ENCODE measurements at places on chromosomes 3 and 15.

DNA sequence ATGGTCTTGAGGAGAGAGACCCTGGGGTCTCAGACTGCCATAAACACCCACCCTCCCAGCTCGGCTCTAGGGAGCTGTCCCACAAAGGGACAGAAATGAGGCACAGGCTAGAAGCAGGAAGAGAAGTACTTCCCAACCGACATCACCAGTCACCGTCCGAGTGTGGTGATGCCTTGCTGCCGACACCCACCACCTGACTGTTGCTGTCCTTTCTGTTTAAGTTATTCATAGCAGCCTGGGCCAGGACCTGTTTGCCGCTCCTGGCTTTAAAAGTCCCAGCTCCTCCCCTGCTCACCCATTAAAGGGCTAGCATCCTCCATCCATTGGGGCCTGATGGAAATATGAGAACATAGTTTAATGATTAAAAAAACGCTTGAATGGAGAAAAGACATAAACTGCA lies 13.2 kb upstream of the SPG11 start:
- no peak for DNase-seq

DNA sequence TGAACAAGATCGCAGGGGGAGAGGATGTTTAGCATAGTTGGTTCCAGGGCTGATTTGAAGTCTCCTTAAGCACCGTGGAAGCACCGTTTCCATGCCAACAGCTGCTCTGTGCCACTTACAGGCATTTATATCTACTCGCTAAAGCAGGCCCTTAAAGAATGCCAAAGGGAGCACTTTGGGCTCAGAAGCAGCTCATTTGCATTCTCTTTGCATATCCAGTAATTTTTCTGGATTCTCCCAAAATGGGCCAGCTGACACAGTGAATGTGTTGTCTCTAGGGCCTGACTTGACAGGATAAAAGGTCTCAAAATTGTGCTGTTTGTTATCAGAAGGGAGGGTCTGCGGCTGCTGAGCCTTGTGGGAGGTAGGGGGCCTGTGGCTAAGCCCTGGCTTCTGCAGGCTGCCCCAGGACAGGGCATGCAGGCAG lies 138.6 kb downstream of the FBLN2 start:
- no peak for DNase-seq

DNA sequence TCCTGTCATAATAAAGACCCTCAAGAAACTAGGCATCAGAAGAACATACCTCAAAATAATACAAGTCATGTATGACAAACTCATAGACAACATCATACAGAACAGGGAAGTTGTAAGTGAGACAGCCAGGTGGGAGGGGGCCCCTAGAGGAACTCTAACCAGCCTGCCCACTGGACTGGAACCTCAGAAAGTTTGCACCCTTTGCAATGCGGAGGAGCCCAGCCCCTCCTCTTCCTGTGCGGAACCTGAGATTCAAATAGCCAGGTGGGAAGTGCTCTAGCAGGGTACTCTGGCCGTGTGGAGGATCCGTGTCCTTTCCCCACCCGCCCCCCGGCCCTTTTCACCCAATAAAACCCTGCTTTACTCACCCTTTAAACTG lies 387.0 kb upstream of the CBLB start:
- no peak for DNase-seq

GRCh38 chr3:39533226-39533625 lies 65.7 kb downstream of the MOBP start:
- no peak for DNase-seq

GRCh38 chr15:96307856-96308394 lies 22.6 kb upstream of the NR2F2 start:
- DNase-seq: no peak

- no peak for DNase-seq
Measured at GRCh38 chr3:87088993-87089841, 98.3 kb upstream of the VGLL3 start.

- DNase-seq: no peak
Measured at GRCh38 chr3:103873897-103874545, 1439.2 kb downstream of the ZPLD1 start.

- peak; percentile 44 for DNase-seq
Measured at GRCh38 chr3:72665701-72666446, 182.4 kb downstream of the SHQ1 start.

- no peak for DNase-seq
Measured at GRCh38 chr3:171566803-171567422, 106.7 kb upstream of the TNIK start.

GRCh38 chr15:67433495-67434099 lies 87.3 kb upstream of the C15orf61 start:
- DNase-seq: no peak

DNA sequence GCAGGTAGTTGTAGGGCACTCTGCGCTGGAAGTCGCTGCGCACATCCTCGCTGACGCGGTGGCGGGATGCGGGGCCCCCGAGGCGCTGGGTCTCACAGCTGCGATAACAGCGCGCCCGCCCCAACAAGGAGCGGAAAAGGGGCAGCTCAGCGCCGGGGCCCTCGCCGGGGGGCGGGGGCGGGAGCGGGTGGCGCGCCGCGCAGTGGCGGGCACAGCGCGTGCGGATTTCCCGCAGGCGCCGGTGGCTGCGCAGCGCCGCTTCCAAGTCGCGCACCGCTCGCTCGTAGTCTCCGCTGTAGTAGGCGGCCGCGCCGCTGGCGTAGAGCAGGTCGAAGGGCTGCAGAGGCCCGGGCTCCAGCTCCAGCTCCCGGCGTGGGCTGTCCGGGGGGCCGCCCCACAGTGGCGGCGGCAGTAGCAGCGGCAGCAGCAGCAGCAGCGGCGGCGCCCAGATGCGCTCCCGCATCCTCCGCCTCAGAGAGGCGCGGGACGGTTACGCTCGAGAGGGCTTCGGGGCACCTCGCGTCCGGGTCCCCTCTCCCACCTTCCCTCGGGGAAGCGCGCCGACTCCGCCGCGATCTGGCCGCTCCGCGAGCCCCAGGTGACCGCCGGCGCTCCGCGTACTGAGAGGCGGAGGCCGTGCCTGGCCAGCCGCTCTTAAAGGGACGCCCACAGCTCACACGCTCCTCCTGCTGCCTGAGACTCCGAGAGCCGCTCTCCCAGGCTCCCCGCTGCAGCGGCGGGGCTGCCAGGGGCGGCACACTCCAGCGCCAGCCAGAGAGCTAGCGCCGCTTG lies at the start of gene P3H2:
P3H2 (minus strand) TSS at position 629 of the 792 bp plus-strand sequence; CDS start at position 463, 166 bp downstream.
- no peak for DNase-seq

- no peak for DNase-seq
Measured at GRCh38 chr3:100697723-100698285, 11.5 kb upstream of the TFG start.

DNA sequence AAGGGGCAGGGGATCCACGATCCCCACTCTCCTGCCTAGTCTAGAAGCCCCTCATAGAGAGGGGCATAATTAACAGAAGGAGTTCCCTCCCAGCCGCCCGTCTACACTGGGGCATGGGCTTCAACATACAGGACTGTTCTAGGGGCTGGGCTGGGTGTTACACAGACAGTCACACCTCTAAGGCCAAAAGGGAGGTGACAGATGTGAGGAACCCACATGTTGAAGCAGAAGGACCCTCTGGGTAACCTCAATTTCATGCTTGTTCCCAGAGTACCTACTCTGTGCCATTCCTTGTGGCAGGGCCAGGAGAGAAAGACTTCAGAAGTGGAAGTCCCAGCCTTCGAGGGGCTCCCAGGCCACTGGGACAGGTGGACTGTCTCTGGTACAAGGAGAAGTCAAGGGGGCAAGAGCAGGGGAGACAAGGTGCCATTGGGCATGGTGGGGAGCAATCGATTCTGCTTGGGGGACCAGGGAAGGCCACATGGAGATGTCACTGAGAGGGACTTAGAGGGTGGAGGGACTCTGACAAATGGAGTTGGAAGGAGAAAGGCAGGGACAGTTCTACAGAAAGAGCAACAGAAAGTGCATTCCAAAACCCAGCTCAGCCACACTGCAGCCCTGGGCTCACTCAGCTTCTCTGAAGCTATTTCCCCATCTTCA lies 71.3 kb downstream of the CPN2 start:
- DNase-seq: no peak

GRCh38 chr15:75161106-75161916 lies 40.4 kb upstream of the C15orf39 start:
- no peak for DNase-seq

- DNase-seq: no peak
Measured at GRCh38 chr3:127072971-127073783, 90.3 kb downstream of the PLXNA1 start.

GRCh38 chr15:39960411-39960810 lies 26.5 kb downstream of the EIF2AK4 start:
- DNase-seq: no peak

GRCh38 chr15:51884517-51885236 lies 55.2 kb downstream of the TMOD3 start:
- DNase-seq: no peak

GRCh38 chr3:189744235-189744634 lies 113.0 kb downstream of the TP63 start:
- no peak for DNase-seq

GRCh38 chr15:101470548-101471239 lies 18.8 kb downstream of the PCSK6 start:
- no peak for DNase-seq

- no peak for DNase-seq
Measured at GRCh38 chr3:195597229-195597628, 13.5 kb upstream of the APOD start.

GRCh38 chr3:106534206-106534605 lies 665.4 kb upstream of the CBLB start:
- peak; percentile 10 for DNase-seq

- DNase-seq: no peak
Measured at GRCh38 chr3:146969356-146969755, 364.2 kb upstream of the PLSCR5 start.

GRCh38 chr3:46154311-46154710 lies 53.8 kb downstream of the CCR1 start:
- no peak for DNase-seq

GRCh38 chr3:173395073-173395411 lies 2.5 kb upstream of the NLGN1 start:
- DNase-seq: no peak

DNA sequence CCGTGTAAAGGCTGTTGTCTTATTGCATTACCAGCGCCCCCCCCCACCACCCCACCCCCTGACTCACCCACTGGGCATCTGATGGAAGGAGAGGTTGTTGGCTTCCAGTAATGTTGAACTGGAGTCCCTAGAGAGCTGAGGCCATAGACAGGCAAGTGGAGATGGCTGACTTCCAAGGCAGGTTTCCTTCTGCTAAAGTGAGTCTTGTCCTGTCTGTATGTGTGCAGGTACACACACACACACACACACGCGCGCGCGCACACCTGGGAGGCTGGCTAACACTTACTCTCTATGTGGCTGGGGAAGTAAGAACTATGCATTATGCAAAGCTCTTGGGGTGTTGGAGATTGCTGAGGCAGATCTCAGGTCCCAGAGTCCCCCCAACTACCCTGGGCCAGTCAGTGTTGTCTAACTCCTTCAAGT lies 1.6 kb upstream of the KY start:
- no peak for DNase-seq

- DNase-seq: no peak
Measured at GRCh38 chr3:38662544-38662943, 13.1 kb upstream of the SCN5A start.

DNA sequence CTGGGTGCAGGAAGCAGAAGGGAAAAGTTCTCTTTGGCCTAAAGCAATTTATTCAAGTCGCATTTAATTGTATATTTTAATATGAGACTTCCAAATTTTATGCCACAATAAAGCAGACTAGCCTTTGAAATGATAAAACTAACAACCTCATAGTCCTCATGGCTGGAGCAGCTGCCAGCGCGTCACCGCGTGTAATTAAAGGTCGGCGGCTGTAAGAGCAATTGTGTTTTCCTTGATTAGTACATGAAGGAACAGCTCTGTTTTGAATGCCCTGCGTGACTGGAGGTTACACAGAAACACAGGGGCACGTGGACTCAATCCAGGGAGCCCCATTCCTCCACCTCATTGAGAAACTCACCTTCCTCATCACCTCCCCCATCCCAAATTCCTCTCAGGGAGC lies 10.1 kb upstream of the LRRC15 start:
- no peak for DNase-seq

DNA sequence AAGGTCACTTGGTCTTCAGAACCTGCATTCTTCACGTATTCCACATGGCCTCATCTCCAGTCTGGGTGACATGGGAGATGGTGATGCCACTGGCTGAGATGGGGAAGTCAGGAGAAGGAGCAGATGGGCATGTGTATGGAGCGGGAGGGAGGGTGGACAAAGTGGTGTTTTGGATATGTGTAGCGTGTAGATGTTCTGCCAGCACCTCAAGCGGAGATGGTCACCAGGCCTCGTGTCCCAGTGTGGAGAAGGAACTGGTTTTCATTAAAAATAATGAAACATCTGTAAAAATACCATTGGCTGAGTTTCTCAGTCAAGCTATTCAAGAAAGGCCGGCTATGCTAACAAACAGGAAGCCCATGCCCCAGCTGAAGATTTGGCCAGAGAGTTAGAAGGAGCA lies 26.2 kb downstream of the LARP6 start:
- no peak for DNase-seq

DNA sequence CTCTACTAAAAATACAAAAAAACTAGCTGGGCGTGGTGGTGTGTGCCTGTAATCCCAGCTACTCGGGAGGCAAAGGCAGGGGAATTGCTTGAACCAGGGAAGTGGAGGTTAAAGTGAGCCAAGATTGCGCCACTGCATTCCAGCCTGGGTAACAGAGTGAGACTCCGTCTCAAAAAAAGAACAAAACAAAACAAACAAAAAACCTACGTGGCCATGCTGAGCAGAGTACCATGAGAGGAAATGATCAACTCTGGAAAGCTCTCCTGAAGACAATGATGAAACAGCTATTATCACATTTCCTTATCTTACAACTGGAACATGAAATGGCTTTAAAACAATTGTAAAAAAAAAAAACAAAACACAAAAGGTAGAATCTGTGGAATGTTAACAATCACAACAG lies 75.2 kb downstream of the CHSY1 start:
- DNase-seq: no peak
